ENCODE measurements at places on chromosomes 1 and 21.

- DNase-seq: no peak
These were observed 25.3 kb downstream of the RRAGC start for GRCh38 chr1:38834221-38834782.

DNA sequence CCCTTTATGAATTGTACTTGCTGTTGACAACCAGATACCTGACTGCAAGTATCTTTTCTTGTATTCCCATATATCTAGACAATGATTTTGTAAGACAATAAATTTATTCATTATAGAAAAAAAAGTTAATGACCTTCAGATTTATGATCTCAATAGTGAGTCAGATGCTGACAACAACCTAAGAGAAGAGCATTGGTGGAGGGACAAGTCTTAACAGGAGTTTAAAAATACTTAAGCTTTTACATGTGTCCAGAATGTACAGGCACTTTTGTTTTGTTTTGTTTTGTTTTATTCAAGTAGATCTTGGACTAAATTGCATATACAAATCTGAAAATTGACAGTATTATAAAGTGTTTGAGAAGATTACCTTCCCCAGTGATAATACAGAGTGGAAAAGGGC, 1544.6 kb upstream of the B3GALT2 start:
- no peak for DNase-seq

DNA sequence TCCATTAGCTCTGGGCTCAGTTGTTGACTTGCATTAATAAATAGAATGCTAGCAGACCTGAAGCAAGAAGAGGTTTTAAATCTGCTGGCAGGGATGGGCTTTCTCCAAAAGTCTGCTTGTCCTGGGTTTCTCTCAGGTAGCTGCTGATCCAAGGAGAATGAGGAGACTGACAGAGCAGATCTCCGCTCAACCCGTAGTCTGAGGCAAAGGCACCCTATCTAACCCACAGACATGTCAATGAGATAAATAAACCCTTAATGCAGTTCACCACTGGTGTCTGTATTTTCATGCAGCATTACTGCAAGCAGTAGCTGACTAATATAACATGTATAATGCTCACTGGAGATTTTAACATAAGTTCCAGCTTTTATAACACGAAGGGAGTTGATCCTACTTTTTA, 44.1 kb upstream of the RGS21 start:
- no peak for DNase-seq

GRCh38 chr1:194931166-194931565, 1677.1 kb downstream of the KCNT2 start:
- DNase-seq: no peak

- DNase-seq: no peak
These were observed 36.0 kb downstream of the OVAAL start for GRCh38 chr1:180594723-180595122.

DNA sequence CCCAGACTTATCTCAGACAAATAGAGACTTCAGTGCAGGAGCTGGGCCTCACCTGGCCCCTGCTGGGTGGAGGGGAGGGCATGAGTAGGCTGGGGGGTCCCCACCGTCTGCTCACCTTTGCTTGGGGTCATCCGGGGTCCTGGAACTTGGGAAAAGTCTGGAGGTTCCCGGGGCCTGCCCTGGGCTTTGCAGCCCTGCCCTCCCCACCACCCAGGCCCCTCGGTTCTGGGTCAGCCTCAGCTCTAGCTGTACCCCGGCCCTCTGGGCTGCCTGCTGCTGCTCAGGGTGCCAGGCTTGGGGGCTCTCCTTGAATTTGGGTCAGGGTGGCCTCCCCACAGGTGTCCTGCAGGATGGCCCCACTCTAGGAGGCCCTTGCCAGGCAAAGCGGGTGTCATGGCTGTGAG, 2.4 kb upstream of the TMEM52 start:
- no peak for DNase-seq

DNA sequence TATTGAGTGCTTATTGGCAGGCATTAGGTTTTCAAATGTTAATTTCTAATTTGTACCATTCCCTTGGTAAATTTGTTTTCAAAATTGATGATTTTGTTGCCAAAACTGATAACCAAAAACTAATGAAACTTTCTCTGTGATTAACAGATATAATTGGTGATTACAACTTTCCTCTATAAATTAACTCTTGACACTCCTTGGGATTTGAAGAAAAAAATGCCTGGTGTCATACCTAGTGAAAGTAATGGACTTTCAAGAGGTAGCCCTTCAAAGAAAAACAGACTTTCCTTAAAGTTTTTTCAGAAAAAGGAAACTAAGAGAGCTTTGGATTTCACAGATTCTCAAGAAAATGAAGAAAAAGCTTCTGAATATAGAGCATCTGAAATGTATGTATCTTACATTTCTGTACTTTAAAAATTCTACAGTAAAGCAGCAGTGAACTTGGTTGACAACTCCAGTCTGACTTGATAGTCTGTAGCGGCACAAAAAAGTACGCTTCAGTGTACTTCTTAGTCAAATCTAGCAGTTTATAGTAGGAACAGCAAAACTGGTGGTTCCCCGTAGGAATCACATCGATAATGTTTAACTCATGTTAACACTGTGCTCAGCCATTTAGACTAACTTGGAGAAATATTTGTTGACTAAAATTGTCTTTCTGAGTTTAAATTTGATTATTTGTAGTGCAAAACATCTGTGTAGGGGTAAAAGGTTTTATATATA, 3.0 kb downstream of the USP1 start:
- DNase-seq: no peak

DNA sequence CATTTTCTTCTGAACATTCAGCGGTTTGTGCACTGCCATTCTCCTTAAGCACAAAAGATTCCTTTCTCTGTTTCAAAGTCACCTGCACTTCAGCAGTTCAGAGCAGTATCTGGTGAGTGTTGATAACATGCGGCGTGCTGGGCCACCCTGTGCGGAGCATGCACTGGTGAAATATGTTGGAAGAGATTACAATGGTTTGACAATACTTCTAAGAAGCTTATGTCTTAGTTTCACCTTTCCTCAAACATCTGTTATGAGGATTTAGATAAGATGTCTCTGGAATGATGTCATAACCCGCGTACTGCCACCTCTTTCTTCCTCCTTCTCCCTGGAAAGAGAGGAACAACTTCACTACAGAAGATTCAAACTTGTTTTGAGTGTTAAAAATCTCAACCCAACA, 650.3 kb downstream of the AJAP1 start:
- DNase-seq: no peak

DNA sequence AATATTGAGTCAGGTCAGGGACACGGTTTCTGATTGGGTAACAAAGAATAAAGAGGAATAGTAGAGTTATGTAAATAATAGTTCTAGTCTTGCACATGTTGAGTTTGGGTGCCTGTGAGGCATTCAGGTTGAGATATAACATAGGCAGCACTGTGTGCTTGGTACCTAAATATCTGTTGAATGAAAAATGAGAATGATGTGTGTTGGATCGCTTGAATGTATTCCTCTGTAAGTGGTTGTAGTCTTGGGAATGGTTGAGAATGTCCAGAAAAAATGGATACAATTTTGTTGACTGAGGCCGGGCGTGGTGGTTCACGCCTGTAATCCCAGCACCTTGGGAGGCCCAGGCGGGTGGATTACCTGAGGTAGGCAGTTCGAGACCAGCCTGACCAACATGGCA, 116.3 kb upstream of the HNRNPU start:
- DNase-seq: no peak

DNA sequence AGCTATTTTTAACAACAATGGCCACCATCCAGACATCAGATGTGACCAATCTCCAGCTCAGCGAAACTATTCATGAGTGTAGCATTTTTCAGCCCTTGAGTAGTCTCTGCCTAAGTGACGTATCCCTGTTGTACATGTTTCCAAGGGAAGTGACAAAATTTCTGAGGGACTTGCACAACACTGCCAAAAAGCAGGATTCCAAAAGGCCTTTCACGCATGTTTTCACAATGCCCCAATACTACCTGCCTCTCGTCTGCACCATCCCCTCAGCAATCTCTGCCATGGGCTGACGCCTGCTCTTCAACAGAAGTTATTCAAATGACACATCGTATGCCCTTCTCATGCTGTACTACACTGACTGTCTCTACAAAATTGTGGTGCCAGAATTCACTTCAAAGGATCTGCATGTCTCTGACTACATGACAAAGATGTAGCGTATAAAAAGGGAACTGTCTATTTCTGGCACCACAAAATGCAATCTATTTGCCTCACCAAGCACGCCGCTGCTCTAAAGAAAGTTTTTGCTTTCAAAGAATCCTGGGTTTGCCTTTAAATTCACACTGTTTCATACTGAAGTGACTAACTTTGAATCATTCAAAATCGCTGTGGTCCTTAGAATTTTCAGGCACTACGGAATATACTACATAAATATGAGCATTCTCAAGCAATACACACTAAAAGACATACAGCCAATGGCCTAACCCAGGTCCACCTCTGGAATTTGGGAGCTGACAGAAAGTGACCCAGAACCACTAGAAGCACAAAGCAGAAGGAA, 32.9 kb downstream of the JAK1 start:
- no peak for DNase-seq

DNA sequence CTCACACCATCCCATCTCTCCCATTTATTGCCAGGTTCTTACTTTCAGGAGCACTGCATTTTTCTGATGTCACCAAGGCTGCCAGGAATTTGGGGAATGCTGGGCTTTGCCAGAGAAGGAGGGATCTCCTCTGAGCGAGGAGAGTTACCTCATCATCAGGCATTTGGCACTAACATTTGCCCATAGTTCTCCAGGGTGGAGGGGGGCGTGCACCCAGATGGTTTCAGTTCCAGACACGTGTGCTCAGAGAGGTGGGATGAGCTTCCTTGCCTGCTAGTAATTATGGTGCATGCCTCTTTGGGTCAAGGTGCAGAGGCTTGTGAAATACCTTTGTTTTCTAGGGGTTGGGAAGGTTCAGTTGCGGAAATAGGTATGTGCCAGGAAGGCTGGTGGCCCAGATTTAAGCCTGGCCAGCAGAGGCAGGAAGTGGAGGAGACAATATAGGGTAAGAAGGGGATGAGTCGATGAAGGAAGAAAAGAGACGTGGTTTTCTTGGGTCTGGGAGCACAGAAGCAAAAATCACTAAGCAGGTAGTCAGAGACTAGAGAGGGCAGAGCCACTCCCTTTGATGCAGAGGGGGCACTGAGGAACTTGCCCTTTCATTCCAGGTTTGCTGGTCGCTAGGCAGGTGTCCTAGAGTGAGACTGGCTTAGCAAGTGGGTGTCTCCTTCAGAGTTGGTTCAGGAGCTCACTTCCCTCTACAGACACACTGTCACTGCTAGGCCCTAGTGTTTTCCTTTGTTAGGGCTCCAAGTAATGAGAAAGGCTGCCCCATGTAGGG, 7.2 kb downstream of the TUFT1 start:
- no peak for DNase-seq

- DNase-seq: no peak
These were observed 12.8 kb downstream of the BCAN start for GRCh38 chr1:156654700-156655099.

GRCh38 chr1:85495556-85495955, 30.6 kb upstream of the DDAH1 start:
- no peak for DNase-seq

GRCh38 chr1:176225479-176225875, 18.4 kb upstream of the COP1 start:
- DNase-seq: no peak

DNA sequence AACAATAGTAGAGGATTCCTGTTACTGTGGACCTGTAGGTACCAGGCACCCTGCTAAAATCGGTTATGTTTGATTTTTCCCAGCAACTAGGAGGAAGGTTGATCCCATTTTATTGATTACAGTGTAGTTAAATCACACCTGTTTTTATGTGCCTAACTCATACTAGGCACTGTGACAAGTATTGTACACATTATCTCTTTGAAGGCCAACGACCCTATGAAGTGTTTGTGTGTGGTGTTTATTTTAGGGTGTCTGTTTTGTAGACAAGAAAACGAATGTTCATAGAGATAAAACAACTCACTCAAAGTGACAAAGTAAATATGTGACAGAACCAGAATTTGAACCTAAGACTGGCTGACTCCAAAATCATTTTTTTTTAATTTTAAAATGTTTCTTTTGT, 49.5 kb downstream of the FGGY start:
- DNase-seq: no peak

- no peak for DNase-seq
These were observed 168.7 kb upstream of the NR5A2 start for GRCh38 chr1:199858856-199859255.

DNA sequence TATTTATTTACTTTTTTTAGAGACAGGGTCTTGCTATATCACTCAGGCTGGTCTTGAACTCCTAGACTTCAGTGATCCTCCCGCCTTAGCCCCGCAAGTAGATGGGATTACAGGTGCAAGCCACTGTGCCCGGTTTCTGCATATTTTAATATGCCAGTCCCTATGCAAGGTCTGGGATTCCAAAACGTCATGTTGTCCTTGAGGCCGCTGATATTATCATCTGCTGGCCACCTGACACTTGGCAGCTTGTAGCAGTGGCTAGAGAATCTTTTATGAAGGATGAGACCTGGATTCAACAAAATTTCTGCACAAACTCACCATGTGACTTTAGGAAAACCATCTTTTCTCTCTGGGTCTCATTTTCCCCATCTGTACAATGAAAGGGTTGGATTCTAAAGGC, 32.9 kb upstream of the OSBPL9 start:
- DNase-seq: no peak

DNA sequence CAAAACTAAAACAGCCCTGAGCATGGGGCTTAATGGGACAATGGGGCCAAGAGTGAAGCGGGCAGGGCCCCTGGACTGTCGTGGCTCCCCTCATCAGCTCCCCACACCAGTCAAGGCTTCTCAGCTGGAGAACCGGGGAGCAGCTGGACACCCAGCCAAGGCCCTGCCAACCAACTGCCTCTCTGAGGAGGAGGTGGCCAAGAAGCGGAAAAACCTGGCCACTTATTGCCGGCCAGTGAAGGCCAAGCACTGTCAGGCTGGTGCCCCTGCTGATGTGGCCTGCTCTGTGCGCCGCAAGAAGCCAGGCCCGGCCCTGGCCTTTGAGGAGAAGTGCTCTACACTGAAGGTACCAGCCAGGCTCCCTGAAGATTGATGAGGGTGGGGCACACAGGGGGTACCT, 2.5 kb upstream of the CYB561D1 start:
- no peak for DNase-seq

GRCh38 chr1:197331565-197331964, 63.5 kb downstream of the CRB1 start:
- DNase-seq: no peak

DNA sequence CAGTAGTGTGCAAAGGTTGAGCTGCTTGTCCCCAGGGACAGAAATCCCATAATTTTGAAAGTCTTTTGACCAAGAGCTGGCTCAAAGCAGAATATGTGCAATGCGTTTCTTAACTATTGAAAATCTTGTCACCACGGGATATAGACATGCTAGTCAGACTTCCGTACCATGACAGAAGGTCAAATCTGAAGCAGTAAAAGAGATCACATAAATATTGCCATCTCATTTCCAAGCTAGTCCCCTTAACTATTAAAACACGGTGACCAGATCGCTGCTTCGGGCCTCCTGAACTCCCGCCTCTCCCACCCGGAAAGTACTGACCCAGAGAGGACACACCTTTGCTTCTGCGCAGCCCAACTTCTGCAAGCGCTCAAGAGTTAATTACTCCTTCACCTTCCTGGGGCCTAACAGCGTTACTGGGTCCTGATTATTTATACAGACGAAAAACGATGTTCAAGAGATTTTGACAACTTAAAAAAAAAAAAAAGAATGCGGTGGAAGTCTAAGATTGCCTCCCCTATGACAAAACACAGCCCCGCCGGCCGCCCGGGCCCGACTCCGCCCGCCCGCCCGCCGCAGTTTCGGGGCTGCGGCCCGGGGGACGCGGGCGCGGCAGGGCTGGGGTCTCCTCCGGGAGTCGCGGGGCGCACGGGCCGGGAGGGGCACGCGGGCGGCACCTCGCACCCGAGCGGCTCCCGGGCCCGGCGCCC, 692 bp downstream of the SORT1 start:
- no peak for DNase-seq

Data from activated CD4-positive, alpha-beta T cell treated with anti-CD3 and anti-CD28 coated beads for 1 hour (primary cell).